ENCODE measurements at places on chromosomes 12 and 14.
A peak's percentile ranks its signal among the peaks of the same experiment; 100 is the strongest.

DNA sequence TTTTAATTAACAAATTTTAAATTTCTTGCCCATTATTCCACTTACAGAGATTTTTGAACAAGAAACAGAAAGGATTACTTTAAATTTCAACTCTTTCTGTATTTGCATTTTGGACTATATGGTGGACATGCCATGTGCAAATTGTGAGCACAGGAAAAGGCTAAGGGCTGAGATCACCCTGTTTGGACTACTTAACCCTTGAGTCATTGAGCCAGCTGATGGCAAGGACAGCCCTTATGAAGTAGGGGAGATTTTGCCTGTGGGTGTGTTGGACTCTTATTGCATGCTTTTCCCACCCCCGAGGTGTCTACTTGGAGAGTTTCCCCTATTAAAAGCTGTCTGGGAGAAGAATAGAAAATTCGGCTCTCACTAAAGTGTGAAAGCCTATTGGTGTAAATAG, 17.2 kb downstream of the DERA start:
- DNase-seq = no peak

GRCh38 chr14:57153286-57153685, 115.4 kb downstream of the EXOC5 start:
- no peak for DNase-seq

DNA sequence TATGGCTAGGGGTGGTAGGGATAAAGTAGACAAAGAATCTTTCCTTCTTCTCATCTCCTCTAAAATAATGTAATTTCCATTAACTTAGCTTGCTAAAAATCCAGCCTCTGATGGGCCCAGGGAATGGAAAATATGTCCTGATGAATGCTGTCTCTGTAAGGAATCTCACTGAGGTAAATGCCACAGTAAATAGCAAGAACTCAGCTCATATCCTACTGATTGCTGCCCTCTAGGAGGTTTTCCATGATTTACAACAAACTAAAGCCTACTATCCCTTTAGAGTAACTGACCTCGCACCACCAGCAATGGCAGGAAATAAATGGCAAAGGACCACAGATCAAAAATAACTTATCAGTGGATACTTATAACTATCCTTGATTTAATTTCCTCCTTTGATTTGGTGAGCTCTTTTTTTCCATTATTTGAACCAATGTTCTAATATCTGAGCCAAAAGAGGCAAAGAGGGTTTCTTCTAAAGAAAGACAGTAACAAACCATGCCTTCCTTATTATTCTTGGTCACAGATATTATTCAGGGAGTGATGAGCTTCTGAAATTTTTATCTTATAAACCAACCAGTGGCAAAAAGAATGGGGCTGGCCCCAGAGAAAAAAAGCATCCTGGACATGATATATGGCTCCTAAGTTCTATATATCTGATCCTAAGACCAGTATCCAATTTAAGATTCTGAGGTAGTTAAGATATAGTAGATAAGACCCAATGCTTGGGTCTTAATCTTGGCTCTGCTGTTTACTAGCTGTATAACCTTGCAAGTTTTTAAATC, 43.8 kb downstream of the SENP1 start:
- peak; percentile 23 for DNase-seq

DNA sequence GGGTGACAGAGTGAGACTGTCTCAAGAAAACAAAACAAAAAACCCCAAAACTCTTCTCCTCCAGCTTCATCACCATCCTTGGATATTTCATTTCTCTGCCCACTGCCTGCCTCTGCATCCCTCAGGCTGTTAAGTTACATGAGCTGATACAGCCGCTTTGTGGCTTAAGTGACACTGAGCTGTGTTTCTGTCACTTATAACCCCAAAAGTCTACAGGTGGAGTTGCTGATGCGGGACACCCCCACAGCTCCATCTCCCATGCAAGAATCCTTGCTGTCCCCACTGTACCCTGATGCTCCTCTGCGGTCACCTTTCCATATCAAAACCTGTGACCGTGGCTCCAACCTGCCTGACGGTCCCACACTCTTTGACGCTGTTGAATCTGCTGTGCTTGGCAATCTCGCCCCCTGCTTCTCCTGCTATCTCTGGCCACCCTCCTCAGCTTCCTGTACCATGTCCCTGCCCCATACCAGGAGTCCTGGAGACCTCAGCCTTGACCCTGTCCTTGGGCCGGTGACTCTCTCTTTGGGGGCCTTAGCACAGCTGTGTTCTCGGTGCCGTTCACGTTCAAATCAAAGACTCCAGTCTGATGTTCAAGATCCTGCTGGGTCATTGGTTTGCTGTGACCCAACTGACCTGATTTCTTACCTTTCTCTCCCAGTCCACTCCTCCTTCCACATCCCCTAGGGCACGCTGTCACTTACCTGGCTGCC, 20.3 kb downstream of the HVCN1 start:
- no peak for DNase-seq

DNA sequence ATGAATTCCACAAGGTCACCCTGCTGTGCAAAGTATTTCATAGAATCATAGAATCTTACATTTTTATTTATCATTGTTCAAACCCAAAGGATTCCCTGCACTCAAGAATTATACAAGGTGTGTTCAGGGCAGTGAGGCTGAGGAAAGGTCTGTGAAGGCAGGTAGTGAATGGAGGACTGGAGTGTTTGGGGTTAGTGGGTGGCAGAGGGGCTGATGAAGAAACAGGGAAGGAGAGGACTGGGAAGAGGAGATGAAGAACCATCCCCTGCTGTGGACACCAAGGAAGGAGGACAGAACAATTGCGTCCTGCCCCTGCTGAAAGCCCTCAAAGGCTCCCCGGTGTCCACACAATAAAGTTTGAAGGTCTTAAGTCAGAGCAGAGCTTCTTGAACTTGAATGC, 10.8 kb upstream of the BCDIN3D start:
- DNase-seq = no peak

GRCh38 chr12:66516561-66516960, 162.3 kb downstream of the GRIP1 start:
- no peak for DNase-seq

- peak; percentile 14 for DNase-seq
These were observed 30.6 kb upstream of the ULK1 start for GRCh38 chr12:131863711-131864396.

- peak; percentile 86 for DNase-seq
These were observed at the start of gene NFE2 for GRCh38 chr12:54300732-54301427. TSS of gene NFE2 (minus strand) at chr12:54301015. CDS start at chr12:54295248, 5,767 bp downstream.

DNA sequence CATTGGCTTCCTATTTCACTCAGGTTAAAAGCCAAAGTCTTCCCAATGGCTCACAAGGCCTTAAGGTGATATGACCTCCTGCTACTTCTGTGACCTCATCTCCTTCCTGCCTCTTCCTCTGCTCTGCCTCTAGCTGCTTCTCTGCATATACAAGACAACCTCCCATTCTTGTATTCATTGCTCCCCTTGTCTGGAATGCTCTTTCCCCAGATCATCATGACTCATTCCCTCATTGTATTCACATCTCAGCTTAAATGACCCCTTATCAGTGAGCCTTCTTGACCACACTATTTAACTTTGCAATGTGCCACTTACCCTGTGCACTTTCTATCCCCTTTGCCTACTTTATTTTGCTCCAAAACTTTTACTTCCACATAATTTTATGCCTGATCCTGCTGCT, 90.2 kb downstream of the PPP1R12A start:
- DNase-seq = peak; percentile 14

GRCh38 chr12:10160617-10161385, 11.1 kb downstream of the OLR1 start:
- DNase-seq = no peak

- no peak for DNase-seq
These were observed 365.6 kb upstream of the TMPO start for GRCh38 chr12:98149691-98150210.

DNA sequence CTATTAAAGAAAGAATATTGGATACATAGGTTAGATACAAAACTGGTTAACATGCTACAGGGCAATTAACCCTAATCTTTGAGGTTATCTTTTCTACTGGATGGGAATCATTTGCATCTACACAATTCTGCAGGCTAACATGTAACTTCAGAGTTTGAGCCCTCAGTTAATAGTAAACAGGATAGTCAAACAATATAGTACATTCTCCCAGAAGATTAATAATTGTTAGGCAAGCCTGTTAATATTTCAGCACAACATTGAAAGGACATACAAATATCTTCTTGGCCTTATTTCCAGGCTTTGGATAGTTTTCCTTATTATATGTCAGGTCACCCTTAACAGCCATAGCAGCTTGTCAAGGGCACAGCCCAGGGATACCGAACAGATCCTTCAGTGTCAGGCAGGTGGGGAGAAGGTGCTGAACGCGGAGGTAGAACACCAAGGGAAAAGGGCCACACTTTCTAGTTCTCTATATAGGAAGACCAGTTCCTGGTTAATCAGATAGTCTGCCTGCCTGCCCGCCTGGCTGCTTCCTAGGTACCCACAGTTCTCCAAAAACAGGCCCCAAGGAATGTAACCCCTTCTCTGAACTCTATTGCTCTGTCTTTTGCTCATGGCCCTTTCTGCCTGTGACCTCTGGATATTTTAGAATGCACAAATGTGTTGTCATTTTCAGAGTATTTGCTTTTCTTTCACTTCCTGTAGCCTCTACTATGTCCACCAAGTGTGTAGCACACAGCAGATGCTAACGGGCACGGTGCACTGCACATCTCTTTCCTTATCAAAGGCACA, 256.0 kb downstream of the PCNX1 start:
- DNase-seq = no peak

GRCh38 chr12:121769831-121770301, 23.6 kb downstream of the RHOF start:
- no peak for DNase-seq

GRCh38 chr12:132004946-132005345, 55.2 kb downstream of the EP400 start:
- no peak for DNase-seq

GRCh38 chr12:98401427-98401826, 114.0 kb upstream of the TMPO start:
- no peak for DNase-seq

All from iPS-NIHi11 (cell line).